Mesothelial cell of epicardium (in vitro differentiated cells): ENCODE measurements at places on chromosomes 16 and 17.

- H3K36me3 ChIP-seq, result peaks cover 10% of the 10 kb centered on the region
- H3K4me1 ChIP-seq, result peaks cover 71% of the 10 kb centered on the region
These were observed 14.3 kb upstream of the NAGLU start for GRCh38 chr17:42521666-42522262.

DNA sequence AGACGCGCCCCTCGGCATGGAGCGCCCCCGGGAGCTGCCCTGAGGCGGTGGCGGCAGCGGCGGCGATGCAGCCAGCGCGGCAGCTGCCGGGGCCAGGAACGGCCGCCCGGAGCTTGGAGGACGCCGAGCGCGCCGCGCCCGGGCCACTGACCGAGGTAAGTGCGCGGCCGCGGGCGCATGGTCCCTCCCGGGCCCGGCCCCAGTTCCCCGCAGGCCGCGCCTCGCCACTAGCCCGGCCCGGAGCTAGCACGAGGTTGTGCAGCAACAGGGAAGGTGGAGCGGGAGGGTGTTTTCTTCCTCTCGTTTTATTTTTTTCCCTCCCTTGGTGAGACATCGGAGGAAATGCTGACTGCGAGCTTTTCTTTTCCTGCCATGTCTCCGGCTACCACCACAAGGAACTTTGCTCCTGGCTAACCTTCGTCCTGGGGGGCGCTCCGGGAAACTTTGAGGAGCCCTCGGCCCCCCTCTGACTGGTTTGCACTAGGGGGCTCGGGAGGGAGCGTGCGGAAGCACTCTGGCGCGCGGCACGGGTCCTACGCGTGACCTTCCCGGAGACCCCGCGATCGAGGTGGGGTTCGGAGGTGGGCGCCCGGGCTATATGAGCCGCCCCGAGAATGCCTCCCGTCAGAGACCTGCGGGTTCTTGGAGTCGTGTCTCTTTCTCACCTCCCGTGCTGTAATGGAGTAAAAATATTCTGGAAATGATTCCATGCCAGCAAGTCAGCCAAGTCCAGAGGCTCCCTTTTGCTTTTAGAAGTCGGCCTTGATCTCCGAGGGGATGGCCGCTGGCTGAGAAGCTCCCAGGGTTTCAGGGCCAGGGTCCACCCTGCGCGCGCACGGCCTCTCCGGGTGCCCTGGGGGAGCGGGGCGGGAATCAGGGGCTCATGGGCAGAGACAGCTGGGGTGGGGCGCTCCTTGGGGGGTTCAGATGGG is 868 bp downstream of the KCNJ12 start:
- H3K27ac ChIP-seq, result no peak overlapping the region
- H3K27me3 ChIP-seq, result peaks cover 81% of the 10 kb centered on the region
- no peaks in the 10 kb centered on the region for H3K36me3 ChIP-seq
- peak overlapping the region; percentile 61 for H3K4me3 ChIP-seq
- H3K4me1 ChIP-seq, result peaks cover 13% of the 10 kb centered on the region
- DNase-seq, result peak; percentile 49

- H3K27ac ChIP-seq, result no peak overlapping the region
- DNase-seq, result no peak
- H3K36me3 ChIP-seq, result peaks cover 14% of the 10 kb centered on the region
- H3K27me3 ChIP-seq, result no peaks in the 10 kb centered on the region
These were observed 144.1 kb downstream of the CHD9 start for GRCh38 chr16:53198933-53199332.

DNA sequence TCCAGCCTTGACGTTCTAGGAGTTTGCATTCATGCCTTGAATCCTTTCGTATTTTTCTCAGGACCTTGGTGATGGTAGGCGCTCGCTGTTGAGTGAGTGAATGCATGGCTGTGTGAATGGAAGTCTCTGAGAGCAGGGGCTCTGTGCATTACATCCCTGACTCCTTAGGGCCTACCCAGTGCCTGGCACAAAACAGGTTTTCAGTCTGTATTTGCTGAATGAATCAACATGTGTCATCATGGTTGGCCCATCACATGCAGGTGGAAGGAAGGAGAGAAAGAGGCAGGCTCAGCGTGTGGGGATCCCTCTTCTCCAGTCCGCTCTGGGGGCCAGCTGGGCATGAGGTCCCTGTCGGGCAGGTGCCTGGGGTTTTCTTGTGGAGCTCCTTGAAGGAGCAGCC is 8.7 kb downstream of the RAP1GAP2 start:
- H3K36me3 ChIP-seq, result no peaks in the 10 kb centered on the region
- H3K27me3 ChIP-seq, result peaks cover 8% of the 10 kb centered on the region
- no peak overlapping the region for H3K27ac ChIP-seq
- no peak for DNase-seq
- no peak overlapping the region for H3K4me3 ChIP-seq

- H3K36me3 ChIP-seq, result no peaks in the 10 kb centered on the region
- H3K4me3 ChIP-seq, result no peak overlapping the region
- no peaks in the 10 kb centered on the region for H3K4me1 ChIP-seq
- H3K27ac ChIP-seq, result no peak overlapping the region
- peaks cover 11% of the 10 kb centered on the region for H3K27me3 ChIP-seq
These were observed 191.7 kb upstream of the RBFOX1 start for GRCh38 chr16:7140899-7141298.

- peaks cover 73% of the 10 kb centered on the region for H3K27me3 ChIP-seq
- no peak for DNase-seq
- H3K36me3 ChIP-seq, result no peaks in the 10 kb centered on the region
- peak overlapping the region; percentile 68 for H3K27ac ChIP-seq
- H3K4me1 ChIP-seq, result peaks cover 36% of the 10 kb centered on the region
- H3K4me3 ChIP-seq, result peak overlapping the region; percentile 77
These were observed 633 bp upstream of the NOL3 start for GRCh38 chr16:67169642-67170167.

- H3K36me3 ChIP-seq, result peaks cover 25% of the 10 kb centered on the region
- DNase-seq, result no peak
These were observed 17.5 kb downstream of the WWOX start for GRCh38 chr16:78116946-78117345.

GRCh38 chr17:19727501-19728078 is 11.2 kb upstream of the SLC47A2 start:
- no peak overlapping the region for H3K4me3 ChIP-seq
- H3K4me1 ChIP-seq, result peaks cover 4% of the 10 kb centered on the region
- peaks cover 3% of the 10 kb centered on the region for H3K27me3 ChIP-seq
- H3K27ac ChIP-seq, result peak overlapping the region; percentile 12
- no peaks in the 10 kb centered on the region for H3K36me3 ChIP-seq

DNA sequence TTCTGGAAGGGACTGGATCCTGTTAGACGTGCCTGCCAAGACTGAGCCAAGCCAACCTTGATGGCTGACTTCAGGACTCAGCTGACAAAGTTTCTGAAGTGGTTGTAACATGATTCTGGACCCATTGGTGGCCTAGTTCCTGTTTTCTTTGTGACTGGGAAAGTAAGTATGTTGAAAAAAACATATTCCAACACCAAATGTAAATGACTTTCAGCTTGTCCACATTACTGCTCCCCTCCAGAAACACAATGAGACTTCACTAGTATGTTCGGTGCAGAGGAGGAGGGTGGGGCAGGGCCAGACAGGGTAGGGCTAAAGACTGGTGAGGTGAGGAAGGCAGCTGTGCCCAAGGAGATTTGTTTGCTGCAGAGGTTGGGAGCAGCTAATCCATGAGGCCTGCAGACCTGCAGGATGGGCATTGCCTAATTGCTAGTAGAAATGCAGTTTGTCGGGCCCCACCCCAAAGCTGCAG is 26.4 kb downstream of the NMT1 start:
- DNase-seq, result no peak
- H3K36me3 ChIP-seq, result peaks cover 35% of the 10 kb centered on the region
- no peak overlapping the region for H3K4me3 ChIP-seq

GRCh38 chr17:40496170-40496569 is 5.3 kb downstream of the TNS4 start:
- no peaks in the 10 kb centered on the region for H3K27me3 ChIP-seq
- H3K4me3 ChIP-seq, result no peak overlapping the region
- no peak overlapping the region for H3K27ac ChIP-seq
- no peak for DNase-seq

GRCh38 chr17:27582696-27583095 is 48.3 kb upstream of the LGALS9 start:
- H3K36me3 ChIP-seq, result no peaks in the 10 kb centered on the region
- H3K27me3 ChIP-seq, result no peaks in the 10 kb centered on the region
- no peak for DNase-seq
- H3K4me1 ChIP-seq, result peaks cover 28% of the 10 kb centered on the region
- H3K4me3 ChIP-seq, result no peak overlapping the region

- peaks cover 13% of the 10 kb centered on the region for H3K4me1 ChIP-seq
- peaks cover 3% of the 10 kb centered on the region for H3K36me3 ChIP-seq
- no peak overlapping the region for H3K4me3 ChIP-seq
- no peaks in the 10 kb centered on the region for H3K27me3 ChIP-seq
- no peak overlapping the region for H3K27ac ChIP-seq
- no peak for DNase-seq
These were observed 57.8 kb downstream of the PDPK1 start for GRCh38 chr16:2595393-2596205.

- peaks cover 8% of the 10 kb centered on the region for H3K4me1 ChIP-seq
- no peak for DNase-seq
- no peak overlapping the region for H3K4me3 ChIP-seq
- H3K36me3 ChIP-seq, result no peaks in the 10 kb centered on the region
- H3K27me3 ChIP-seq, result no peaks in the 10 kb centered on the region
These were observed 12.0 kb upstream of the SRSF1 start for GRCh38 chr17:58019039-58019438.

DNA sequence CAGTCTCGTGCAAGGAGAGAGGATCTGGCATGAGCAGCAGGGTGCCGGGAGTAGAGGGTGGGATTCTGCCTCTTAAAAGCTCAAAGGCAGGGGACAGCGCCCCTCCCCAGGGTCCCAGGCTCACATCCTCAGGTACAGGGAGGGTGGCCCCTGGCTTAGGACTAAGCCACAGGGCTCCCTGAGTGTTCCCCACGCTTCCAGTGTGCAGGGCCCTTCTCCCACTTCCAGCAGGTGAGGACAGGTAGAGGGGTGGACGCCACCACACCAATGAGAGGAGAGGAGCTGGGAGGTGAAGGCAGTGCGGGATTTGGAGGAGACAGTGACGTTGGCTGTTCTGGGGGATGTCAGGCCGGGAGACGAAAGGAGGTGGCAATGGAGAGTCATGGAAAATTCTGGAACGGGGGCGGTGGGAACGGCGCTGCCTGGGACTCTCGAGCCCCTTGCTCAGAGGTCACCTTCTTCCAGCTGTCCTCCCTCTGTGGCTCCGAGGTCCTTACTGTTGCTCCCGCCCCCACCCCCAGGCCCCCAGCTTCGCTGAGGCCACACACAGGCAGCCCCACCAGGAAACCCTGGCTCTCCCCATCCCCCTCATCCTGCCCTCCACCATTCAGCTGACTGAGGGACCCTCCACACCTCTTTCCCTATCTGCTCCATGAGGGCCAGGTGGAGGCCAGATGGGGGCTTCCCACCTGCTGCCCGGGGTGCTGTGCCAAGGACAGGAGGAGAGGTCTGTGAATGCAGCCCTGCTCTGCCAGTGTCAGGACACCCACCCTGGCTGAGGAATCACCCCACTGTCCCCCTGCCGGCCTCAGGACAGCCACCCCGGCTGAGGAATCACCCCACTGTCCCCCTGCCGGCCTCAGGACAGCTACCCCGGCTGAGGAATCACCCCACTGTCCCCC is 57.7 kb upstream of the ACSF3 start:
- no peaks in the 10 kb centered on the region for H3K4me1 ChIP-seq
- no peak overlapping the region for H3K27ac ChIP-seq
- H3K4me3 ChIP-seq, result no peak overlapping the region
- no peaks in the 10 kb centered on the region for H3K36me3 ChIP-seq

DNA sequence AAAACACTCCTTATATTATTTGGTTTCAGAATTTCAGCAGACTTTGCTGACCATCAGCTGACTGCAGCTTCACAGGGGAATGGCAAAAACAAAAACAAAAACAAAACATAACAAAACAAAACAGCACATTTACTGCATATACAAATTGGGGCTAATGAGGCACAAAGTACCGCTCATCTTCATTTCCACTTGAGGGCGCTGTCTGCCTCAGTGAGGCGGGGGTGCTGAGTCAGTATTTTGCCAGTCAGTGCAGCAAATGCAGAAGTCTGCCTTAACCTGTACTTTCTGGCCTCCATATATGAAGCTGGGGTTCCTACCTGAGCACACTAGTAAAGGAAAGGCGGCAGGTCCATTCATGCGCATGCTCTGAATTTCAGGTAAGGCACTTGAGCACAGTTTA is 13.5 kb upstream of the DYNLRB2 start:
- no peak overlapping the region for H3K4me3 ChIP-seq
- DNase-seq, result no peak
- peaks cover 77% of the 10 kb centered on the region for H3K27me3 ChIP-seq
- no peaks in the 10 kb centered on the region for H3K36me3 ChIP-seq

DNA sequence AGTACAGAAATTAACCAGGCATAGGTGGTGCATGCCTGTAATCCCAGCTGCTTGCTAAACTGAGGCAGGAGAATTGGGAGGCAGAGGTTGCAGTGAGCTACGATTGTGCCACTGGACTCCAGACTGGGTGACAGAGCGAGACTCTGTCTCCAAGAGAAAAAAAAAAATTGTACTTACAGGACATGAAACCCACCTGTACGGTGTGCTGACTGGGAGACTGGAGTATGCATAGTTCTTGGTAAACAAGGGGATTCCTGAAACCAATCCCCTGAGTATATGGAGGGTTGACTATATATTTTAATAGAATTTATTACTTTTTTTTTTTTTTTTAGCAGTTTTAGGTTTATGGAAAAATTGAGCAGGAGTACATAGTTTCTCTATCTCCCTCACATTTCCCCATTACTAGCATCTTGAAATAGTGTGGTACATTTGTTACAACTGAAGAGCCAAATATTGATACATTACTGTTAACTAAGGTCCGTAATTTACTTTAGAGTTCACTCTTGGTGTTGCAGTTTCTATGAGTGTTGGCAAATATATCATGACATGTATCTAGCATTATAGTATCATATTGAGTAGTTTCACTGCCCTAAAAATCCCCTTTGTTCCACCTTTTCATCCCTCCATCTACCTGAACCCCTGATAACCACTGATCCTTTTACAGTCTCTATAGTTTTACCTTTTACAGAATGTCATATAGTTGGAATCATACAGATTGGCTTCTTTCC is 19.3 kb downstream of the TENT4B start:
- no peaks in the 10 kb centered on the region for H3K27me3 ChIP-seq
- no peak overlapping the region for H3K4me3 ChIP-seq
- H3K4me1 ChIP-seq, result peaks cover 12% of the 10 kb centered on the region
- no peak overlapping the region for H3K27ac ChIP-seq

- H3K36me3 ChIP-seq, result peaks cover 7% of the 10 kb centered on the region
- H3K27ac ChIP-seq, result peak overlapping the region; percentile 44
- H3K27me3 ChIP-seq, result no peaks in the 10 kb centered on the region
- no peaks in the 10 kb centered on the region for H3K4me1 ChIP-seq
- H3K4me3 ChIP-seq, result no peak overlapping the region
These were observed 6.5 kb downstream of the FNDC8 start for GRCh38 chr17:35127751-35128514.

DNA sequence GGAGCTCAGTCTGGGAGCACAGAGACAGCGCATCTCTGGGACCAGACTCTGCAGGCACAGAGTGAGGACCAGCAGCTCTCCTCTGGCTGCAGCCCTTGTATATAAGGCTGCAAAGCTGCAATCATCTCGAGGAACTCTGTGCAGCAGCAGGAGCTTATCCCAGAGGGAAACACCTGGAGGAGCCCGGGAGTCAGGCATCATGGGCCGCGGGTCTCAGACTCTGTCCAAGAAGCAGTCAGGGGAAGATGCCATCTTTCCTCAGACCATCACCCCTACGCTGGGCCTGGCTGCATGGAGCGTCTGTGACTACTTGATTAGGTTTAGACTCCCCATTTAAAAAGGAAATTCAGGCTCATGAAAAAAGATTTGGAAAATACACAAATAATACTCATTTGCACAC is 122.0 kb downstream of the IRF8 start:
- no peak for DNase-seq
- no peak overlapping the region for H3K4me3 ChIP-seq
- H3K27me3 ChIP-seq, result peaks cover 22% of the 10 kb centered on the region
- peaks cover 8% of the 10 kb centered on the region for H3K4me1 ChIP-seq
